ENCODE measurements at places on chromosomes 3 and 15.
A peak's percentile ranks its signal among the peaks of the same experiment; 100 is the strongest.

DNA sequence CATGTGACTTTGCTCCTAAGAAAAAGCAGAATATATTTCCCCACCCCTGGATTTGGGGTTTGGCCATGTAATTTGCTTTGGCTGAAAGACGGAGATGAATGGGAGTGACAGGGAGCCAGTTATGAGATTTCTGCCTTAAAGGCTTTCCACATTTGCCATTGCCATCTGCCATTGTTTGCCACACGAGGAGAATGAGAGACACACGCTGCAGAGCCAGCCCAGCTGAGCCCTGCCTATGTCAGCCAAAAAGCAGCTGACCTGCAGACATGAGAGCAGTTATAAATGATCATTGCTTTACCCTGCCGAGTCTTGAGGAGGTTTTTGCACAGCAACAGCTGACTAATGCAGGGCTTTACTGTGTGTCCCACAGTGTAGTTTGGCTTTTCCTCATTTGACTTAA lies 40.6 kb upstream of the RFTN1 start:
- DNase-seq = no peak

DNA sequence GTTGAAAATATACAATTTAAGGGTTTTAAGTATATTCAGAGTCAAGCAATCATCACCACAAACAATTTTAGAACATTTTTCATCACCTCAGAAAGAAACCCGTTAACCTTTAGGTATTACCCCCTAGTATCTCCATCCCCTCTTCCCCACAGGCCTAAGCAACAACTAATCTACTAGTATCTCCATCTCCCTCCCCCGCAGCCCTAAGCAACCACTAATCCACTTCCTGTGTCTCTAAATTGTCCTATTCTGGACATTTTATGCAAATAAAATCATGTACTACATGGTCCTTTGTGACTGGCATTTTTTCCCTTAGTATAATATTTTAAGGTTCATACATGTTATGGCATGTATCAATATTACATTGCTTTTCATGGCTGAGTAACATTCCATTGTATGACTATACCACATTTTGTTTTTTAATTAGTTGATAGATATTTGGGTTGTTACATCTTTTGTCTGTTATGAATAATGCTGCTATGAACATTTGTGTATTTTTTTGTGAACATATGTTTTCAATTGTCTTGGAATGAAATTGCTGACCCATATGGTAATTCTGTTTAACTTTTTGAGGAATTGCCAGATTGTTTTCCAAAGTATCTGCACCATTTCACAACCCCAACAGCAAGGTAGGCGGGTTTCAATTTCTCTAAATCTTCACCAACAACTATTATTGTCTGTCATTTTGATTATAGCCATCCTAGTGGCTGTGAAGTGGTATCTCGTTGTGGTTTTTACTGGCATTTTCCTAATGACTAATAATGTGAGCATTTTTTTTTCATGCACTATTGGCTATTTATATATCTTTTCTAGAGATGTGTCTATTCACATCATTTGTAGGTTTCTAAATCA lies 215.6 kb upstream of the CD96 start:
- no peak for DNase-seq

- no peak for DNase-seq
Measured at GRCh38 chr3:136387031-136387430, 136.9 kb downstream of the PCCB start.

GRCh38 chr3:13657660-13658435 lies 108.9 kb downstream of the FBLN2 start:
- peak; percentile 33 for DNase-seq

DNA sequence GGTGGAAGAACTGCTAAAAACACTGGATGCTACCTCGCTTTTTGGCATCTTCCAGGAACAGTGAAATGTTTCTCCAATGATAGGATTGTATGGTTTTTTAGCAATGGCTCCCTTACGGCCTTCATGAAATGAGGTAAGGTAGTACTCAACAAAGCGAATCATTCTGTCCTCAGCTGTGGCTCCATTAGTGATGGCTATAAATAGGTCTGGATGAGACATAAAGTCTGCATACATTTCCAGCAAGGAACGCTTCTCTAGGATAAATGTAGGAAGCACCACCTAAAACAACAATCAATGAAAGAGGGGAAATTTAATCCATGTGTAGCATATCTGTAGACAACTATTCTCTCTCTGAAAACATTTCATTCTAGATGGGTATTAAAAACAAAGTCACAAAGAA lies 32.4 kb upstream of the SNX4 start:
- DNase-seq = no peak

Data from stimulated activated CD8-positive, alpha-beta memory T cell treated with anti-CD3 and anti-CD28 coated beads, Interleukin-15, amount 100 ng/mL, for 24 hours (primary cell).